Activated naive CD4-positive, alpha-beta T cell treated with Interleukin-2 at 50 U/mL for 16 hours (primary cell): ENCODE measurements at places on chromosomes 7 and 10.

GRCh38 chr7:88146616-88147015, 73.2 kb downstream of the SRI start:
- no peak for DNase-seq

- no peak for DNase-seq
These were observed 93.4 kb downstream of the FAM107B start for GRCh38 chr10:14681305-14681704.

DNA sequence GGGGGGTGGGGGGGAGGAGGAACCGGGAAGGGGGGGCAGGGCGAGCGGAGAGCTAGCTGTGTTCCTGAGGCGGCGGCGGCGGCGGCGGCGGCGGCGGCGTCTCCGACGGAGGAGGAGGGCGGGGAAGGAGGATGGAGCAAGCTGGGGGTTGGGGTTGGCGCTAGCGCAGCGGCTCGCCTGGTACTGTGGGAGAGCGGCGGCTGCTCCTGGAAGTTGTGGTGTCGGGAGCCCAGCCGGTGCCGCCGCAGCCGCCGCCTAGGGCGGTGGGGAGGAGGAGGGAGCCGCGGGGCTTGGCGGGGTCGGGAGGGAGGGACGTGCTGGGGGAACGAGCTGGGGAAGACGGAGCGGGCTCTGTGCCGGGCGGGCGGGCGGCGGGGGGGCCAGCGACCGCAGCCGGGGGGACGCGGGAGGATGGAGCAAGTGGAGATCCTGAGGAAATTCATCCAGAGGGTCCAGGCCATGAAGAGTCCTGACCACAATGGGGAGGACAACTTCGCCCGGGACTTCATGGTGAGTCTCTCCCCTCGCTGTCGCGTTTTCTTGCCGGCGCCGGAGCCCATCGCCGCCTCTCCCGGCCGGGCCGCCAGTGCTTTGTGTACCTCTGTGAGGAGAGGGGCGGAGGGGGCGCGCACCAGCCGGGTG, at the start of gene PTPN12:
TSS of gene PTPN12 (plus strand) at position 160 of the 642 bp plus-strand sequence. CDS start at position 412, 252 bp downstream.
- peak; percentile 52 for DNase-seq

- no peak for DNase-seq
These were observed 133.7 kb upstream of the SH2B2 start for GRCh38 chr7:102152672-102153598.

DNA sequence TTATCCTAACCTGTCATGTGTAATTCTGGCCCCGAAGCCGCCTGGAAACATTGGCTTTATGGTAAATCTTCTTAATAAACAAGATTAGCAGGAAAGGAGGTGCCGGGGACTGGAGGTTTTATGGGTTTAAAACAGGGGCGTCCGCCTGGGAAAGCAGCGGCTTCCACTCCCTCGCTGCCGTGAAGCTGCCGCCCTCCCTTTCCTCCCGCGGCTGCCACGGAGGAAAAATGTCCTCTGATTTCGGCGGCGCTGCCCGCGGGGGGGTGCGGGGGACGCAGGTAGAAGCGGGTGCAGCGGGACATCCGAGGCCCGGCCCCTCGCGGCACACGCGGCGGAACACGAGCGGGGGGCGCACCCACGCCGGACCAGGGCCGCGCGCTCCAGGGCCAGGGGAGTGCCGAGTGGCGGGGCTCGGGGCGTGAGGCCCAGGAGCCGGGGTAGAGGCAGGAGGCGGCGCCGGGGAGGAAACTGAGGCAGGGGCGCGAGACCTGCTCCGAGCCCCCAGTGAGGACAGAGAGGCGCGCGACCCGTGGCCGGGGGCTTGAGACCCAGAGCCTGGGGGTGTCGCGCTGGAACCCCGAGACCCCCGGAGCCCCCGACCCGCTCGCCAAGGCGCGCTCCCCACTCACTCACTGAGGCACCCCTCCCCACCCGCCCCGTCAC, 993 bp downstream of the PTPRN2 start:
- DNase-seq: no peak

DNA sequence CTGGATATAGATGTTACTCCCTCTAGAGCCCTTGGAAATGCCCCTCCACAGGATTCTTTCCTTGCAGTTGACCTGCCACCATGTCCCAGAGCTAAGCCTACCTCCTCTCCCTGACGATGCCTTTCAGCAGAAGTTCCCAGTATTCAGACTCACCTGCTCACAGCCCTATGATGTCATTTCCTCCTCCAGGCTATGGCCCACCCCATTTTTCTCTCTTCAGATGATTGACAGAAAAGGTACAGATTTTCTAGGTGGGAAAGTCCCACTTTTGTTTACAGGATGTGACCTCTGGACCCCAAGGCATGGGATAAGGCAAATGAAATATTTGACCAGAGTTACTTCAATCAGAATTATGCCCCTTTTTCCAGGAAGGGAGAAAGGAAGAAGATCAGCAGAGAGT, 280.2 kb upstream of the PHYHIPL start:
- DNase-seq: no peak

GRCh38 chr7:121473645-121474300, 77.7 kb upstream of the FAM3C start:
- DNase-seq: no peak

GRCh38 chr10:124339119-124340032, 79.3 kb downstream of the OAT start:
- no peak for DNase-seq

DNA sequence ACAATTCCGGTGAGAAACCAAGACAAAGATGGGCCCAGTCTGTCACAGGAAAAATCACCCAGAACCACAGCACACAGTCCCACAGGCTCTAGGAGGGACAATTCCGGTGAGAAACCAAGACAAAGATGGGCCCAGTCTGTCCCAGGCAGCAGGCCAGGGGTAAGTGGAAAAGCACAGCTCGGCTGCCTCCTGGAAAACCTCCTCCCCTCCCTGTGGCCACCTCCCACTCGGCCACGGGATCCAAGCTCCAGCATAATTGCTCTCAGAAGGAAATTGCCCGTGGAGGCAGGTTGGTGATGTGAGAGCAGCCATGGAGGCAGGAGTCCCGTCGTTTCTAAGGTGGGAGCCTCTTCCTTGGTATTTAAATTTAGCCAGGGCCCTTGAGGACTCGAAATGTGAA, 95.7 kb downstream of the PLXNA4 start:
- DNase-seq: no peak

GRCh38 chr10:110617425-110618229, 26.5 kb upstream of the RBM20 start:
- DNase-seq: no peak

DNA sequence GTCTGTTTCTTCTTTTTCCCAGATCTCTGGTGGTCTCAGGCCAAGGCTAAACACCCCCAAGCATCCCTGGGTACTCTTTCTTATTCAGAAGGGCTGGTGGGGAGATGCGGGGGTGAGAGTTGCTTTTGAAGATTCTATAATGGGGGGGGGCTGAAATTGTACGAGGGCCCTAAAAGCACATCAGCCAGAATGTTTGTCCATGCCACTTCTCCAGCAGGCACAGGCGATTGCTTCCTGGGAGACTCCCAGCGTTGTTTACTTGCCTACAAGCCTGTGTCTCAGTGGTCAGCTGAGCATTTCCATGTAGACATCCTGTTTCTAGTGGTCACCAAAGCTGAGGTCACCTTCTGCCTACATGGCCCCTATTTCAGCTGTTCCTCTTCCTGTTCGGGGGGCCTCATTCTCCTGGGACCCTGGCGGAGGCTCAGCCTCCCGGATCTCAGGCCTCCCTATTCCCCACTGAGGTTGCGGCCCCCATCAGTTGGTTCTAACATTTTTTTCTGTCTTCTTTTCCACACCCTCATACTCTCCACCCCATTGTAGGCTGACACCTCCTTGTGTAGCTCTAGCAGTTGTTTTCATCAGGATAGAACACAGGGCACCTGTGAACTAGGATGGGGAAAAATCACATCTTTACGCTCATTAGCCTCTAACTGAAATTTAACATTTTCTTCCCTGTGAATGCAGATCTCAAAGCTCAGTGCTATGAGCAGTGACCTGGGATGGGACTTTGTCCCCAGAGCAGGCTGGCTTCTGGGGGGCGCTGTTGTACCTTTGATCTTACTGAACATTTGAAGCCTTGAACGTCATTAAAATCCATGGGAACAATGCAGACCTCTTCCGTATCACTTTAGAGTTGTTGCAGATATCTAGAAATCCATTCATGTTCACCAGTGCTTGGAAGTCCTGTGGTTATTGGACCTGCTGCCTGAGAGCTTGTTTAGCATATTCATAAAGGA, 286.5 kb downstream of the GLRX3 start:
- DNase-seq: no peak

GRCh38 chr7:132275416-132276233, 300.6 kb downstream of the PLXNA4 start:
- DNase-seq: no peak

- DNase-seq: no peak
These were observed 133.5 kb downstream of the SGMS1 start for GRCh38 chr10:50490241-50490640.

DNA sequence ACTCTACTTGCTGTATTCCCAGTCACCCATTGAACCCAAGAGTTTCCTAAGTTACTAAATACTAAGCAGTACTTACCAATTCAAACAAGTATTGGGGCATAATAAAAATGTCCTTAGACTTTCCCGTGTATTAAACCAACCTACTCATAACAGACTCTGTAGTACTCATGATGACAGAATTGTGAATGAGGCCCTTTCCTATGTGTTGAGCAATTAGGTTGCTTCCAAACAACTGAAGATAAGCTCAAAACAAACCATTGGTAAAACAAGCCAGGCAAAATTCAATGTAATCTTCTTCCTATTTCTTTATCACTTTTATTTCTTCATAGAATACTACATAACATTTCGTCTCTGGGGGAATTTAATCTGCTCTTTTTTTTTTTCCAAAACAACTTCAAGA, 106.5 kb upstream of the ANK3 start:
- DNase-seq: no peak

DNA sequence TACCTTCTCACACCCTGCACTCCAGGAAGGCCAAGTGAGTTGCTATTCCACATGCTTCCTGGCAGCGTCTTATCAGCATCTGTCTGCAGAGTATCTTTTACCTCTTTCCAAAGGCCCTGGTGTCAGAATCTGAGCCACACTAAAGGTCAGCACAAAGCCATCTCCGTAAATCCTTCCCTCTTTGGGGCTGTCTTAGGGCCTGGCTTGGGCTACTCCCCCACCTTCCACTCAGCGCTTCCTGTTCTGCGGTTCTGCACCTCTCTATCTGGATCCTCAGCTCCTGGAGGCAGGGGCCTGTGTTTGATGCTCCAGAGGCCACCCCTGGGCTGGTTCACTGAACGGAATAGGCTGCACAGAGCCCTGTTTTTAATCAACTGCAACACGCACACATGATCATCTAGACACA, 334.8 kb upstream of the GALNT17 start:
- DNase-seq: no peak

DNA sequence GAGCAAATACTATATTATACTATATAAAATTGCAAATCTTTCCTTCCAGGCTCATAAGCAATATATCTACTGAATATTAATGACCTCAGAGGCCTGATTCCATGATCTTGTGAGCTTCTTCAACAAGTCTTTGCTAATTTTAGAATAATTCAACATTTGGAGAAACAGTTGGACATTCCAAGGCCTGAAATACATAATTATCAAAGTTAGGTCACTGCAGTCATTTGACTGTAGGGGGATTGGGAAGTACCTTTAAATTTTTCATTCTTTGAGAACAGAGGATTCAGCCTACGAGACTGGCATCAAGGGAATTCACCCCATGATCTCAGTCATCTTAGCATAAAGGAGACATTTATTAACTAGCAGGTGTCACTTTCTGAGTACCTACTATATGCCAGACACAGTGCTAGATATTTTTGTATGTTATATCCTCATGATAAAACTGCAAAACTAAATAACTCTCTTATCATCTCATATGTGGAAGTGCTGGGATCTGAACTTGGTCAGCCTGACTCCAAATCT, 85.4 kb downstream of the DOCK4 start:
- DNase-seq: no peak

- DNase-seq: no peak
These were observed 741.7 kb upstream of the GALNT17 start for GRCh38 chr7:70390251-70390650.

- no peak for DNase-seq
These were observed 267.1 kb upstream of the FZD8 start for GRCh38 chr10:35909121-35909720.

- DNase-seq: no peak
These were observed 58.1 kb upstream of the MXI1 start for GRCh38 chr10:110149259-110149658.

- DNase-seq: no peak
These were observed 1138.1 kb downstream of the REEP3 start for GRCh38 chr10:64659311-64659710.

GRCh38 chr7:38054199-38054598, 123.8 kb upstream of the STARD3NL start:
- no peak for DNase-seq
